ENCODE measurements at places on chromosomes 7 and 10. TPM values are rescaled to one million over a fixed set of nuclear protein-coding genes. Genes with fewer than 3 reads are reported as not detected.

The HHEX gene
- 47.4 TPM for total RNA-seq

The WEE2 gene
- not detected for total RNA-seq

The GPRIN2 gene
- 1.1 TPM for total RNA-seq

The HOXA7 gene
- total RNA-seq, result not detected

The CYP3A4 gene
- total RNA-seq, result 1,005 TPM

GRCh38 chr7:603152-603951 lies 83.7 kb upstream of the PDGFA start:
- DNase-seq, result no peak

GRCh38 chr10:114915294-114915693 lies 22.7 kb upstream of the TRUB1 start:
- no peak for DNase-seq

- no peak for DNase-seq
These were observed 32.9 kb downstream of the WIPI2 start for GRCh38 chr7:5222841-5223411.

- no peak for DNase-seq
These were observed 191.3 kb downstream of the GATA3 start for GRCh38 chr10:8245814-8246142.

DNA sequence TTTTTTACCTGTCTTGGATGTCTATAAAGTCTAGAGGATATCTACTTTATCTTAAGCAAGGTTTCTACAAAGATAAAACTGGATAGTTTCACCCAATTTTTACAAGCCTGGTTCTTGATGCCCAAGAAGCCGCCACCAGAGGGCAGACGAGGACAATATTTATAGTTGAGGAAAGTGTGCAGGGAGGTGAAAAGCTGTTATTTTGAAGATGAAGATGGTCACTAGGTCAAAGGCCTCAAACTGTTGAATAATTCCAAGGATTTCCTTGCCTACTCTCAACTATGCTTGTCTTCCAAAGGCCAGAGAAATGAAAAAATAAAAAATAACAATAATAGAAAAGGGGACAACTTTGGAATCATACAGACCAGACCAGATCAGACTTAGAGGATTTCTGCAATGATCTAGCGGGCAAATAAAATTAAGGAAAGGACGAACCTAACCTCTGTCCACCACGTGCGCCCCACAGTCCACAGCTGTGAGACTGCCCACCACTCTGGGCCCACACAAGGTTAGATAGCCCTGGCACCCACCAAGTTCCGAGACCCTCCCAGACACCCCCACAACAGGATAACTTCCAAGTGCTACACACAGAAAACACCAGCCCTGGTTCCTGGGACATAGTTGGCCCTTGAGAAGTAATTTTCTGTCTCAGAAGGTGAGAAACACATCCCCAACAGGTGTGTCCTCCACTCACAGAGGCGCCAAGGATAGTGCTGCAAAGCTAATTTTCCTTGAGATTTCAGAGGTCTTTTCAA lies 2.8 kb downstream of the PKD1L1 start:
- peak; percentile 71 for DNase-seq

GRCh38 chr7:70544016-70544415 lies 587.9 kb upstream of the GALNT17 start:
- no peak for DNase-seq

DNA sequence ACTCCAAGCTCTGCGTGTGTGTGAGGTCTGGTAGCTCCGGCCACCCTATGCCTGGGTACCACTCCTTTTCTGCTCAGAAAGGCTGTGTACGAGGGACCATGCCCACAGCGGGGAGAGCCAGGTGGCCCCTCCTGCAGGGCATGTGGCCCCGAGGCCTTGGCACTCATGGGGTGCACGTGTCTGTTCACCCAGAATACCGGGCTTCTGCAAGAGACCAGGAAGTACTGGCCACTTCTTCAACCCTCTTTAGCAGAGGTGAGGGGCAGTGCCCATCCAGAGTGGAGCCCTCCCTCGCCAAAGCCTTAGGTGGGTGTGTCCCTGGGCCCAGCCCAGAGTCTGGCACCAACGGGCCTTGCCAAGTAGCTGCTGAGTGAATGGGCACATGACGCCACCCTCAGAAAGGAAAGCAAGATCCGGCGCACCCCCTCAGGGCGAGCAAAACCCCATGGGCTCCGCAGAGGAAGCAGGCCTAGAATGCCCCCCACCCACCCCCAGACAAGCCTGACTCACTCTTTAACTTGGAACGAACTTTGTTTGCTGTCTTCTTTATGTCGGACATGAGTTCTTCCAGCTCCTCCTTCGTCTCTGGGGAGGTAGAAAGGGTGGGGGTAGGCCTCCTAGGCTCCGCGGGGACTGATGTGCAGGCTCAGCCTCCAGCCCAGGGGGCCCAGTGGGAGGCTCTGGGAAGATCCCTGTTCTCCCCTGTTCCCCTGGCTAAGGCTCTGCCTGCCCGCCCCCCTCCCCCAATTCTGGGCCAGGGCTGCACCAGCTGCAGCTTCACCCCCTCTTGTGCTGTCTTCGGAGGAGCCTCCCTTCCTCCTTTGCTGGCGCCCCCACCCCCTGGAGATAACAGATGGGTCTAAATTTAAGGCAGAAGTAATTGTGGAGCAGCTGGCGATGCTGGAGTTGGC lies 14.6 kb downstream of the STX1A start:
- no peak for DNase-seq

GRCh38 chr10:91190876-91191583 lies 29.4 kb upstream of the PCGF5 start:
- no peak for DNase-seq

GRCh38 chr7:81162771-81163525 lies 244.1 kb upstream of the SEMA3C start:
- DNase-seq, result no peak

DNA sequence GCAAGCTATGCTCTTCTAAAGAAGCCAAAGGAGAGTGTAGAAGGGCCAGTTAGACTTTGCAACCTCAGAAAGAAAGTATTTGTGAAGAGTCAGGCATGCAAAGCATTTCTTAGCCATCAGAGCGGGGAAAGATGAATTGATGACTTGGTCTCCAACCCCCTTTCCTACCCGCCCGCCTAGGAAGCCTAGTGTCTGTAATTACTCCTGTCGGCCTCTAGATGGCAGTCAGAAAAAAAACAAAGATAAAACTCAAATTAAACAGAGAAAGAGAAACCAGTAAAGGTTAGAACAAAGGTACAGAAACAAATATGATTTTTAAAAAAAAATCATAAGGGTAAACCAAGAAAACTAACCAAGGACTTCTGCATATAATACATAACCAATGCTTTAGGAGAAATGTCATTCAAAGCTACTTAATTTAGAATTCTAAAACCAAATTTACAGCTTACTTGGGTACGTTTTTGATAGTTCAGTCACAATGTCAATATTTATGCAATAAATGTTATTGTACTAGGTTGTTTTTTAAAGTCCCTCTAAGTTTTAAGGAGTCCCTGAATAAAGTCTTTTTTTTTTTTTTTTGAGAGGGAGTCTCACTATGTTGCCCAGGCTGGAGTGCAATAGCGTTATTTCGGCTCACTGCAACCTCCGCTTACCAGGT lies 97.6 kb downstream of the LYZL1 start:
- DNase-seq, result no peak

DNA sequence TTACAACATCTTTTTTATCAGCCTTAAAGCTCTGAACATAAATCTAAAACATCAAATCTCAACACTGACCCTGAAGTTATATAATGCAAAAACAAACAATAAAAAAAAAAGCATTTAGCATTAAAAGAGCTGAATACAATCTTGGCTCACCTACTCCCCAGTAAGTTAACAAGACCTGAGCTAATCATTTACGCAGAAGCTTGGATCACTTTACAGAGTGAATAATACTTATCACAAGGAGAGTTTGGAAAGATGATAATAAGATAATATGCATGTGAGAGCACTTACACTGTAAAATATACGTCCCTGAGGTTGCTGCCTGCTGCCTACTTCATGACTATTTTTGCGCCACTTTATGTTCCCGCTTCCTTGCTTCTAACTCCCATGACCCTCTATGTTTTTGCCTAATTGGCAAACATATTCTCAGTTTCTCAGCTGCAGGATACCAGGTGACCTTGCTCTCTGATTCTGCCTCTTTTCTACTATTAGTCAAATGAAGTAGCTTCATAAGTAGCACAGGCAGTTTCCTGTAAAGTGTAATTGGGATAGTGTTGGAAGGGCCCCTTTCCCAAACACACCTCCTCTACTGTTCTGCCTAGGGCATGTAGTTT lies 333.6 kb downstream of the LRRTM3 start:
- peak; percentile 44 for DNase-seq

DNA sequence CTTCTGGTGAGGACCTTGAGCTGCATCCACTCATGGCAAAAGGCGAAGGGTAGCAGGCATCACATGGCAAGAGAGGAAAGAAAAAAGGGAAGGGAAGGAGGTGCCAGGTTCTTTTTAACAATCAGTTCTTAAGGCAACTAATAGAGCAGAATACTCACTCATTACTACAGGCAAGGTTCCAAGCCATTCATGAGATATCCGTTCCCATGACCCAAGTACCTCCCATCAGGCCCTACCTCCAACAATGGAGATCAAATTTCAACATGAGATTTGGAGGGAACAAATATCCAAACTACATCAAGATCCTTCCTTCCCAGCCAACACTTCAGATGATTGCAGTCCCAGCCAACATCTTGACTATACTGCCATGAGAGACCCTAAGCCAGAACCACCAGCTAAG lies 38.9 kb upstream of the YAE1 start:
- DNase-seq, result no peak

GRCh38 chr7:3078514-3078913 lies 34.8 kb upstream of the CARD11 start:
- DNase-seq, result no peak

DNA sequence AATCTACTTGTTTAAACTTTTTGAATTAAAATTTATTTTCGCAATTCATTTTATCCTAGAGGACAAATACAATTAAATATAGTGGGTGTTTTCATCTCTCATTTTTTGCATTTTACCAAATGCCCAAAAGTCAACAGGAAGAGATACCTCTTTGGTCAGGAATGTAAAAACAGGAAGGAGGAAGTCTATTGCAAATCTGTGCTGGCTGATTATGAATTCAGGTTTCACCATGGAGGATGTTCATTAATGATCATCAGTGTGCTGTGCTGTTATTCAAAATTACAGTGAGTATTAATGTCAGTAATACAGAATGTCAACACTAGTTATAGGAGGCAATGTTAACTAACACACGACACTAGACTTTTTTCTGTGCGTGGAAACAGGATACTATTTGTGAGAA lies 24.7 kb downstream of the EXOC6 start:
- DNase-seq, result no peak

- DNase-seq, result no peak
These were observed 31.2 kb downstream of the FOXK1 start for GRCh38 chr7:4713183-4713784.

DNA sequence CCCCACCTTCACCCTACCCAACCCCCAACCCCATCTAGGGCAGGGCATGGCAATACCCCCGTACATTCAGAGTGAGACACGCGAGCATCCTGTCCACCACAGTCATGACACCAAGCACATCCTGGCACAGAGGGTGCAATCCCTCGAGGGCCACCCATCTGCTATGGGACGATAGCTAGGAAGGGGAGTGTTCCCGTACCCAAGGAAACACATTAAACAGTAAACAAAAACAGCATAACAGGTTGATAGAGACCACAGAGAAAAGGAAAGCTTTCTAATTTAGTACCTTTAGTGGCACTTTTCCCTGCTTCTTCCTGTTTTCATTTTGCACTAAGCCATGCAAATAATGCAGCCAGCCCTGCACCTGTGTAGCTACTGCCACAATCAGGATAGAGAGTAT lies 2.3 kb upstream of the SMKR1 start:
- DNase-seq, result no peak

- no peak for DNase-seq
These were observed 1.6 kb upstream of the TEX36 start for GRCh38 chr10:125684581-125684980.

DNA sequence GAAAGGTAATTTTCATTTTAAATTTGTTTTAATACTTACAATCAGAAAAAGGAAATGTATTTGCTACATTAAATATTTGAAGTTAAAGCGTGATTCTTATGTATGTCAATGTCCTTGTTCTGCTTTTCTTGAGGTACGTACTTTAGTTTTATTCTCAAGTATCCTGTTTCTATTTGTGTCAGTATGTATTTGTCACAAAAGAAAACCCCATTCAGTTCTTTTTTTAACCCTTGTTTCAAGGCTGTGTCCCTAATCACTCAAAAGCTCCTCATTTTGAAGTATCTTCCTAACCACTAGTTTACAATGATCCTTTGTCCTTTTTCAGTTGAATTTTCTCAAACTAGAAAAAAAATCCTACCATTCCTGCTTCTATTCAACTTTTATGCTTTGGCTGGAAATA lies 25.2 kb downstream of the NHLRC2 start:
- no peak for DNase-seq

- DNase-seq, result no peak
These were observed 47.6 kb upstream of the ANKRD1 start for GRCh38 chr10:90968328-90969081.

DNA sequence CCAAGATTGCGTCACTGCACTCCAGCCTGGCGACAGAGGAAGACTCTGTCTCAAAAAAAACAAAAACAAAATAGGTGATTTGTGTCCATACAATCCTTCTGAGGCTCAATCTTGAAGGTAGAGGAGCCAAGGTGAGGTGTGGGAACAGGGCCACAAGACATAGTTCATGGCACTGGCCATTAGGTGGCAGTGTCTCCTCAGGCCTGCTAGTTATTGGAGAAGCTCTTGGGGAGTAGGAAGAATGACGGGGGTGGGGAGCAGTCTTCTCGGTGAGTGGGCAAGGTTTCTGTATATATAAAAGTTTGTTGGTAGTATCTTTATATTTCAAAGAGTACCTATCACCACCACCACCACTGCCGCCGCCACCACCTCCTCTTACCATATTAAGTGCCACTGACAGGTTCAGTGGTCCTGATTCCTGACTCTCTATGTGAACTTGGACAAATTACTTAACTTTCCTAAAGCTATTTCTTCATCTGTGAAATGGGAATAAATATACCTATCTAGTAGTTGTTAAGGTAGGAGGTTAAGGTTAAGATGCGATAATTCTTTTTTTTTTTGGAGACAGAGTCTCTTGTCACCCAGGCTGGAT lies 24.0 kb downstream of the CCSER2 start:
- peak; percentile 64 for DNase-seq

- DNase-seq, result no peak
These were observed 119.1 kb downstream of the NRBF2 start for GRCh38 chr10:63252095-63252762.

DNA sequence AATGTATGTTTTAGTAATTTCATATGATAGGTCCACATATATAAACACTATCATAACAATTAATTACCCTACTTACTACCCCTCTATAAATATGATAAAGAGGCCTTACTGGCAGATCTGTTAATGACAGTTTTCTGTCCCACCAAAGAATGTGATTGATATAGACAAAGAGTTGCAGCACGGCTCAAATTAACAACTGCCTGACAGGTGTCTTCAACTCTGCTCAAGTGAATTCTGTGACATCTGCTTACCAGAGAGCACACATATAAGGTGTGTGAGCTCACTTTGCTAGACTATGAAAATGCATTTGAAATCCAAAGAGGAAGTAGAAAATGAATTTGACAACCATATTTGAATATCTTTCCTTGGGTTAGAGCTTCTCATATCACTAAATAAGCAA lies 36.6 kb downstream of the CACNA2D1 start:
- no peak for DNase-seq

DNA sequence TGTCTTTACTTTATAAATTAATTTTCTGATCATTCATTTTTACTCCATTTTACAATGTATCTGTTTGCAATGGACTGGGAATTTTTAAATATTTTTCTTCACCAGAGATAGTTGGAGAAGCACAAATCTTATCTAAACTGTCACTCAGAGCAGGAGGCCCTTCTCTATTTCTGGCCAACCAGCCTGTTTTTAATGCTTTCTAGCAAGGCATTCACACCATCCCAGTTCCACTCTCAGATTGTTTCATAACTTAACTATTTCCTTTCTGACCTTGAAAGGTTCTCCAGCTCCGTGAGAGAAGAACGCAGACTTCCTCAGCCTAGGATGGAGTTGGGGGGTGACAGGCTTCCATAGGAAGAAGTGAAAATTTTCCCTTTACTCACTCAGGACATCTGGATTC lies 155.8 kb downstream of the SKIDA1 start:
- DNase-seq, result no peak
